ENCODE measurements at places on chromosomes 4 and X.

- no peak overlapping the region for H3K4me3 ChIP-seq
- no peaks in the 10 kb centered on the region for H3K4me1 ChIP-seq
- H3K27ac ChIP-seq, result no peak overlapping the region
- DNase-seq, result no peak
Measured at GRCh38 chr4:180650273-180650672, 1592.9 kb upstream of the TENM3 start.

DNA sequence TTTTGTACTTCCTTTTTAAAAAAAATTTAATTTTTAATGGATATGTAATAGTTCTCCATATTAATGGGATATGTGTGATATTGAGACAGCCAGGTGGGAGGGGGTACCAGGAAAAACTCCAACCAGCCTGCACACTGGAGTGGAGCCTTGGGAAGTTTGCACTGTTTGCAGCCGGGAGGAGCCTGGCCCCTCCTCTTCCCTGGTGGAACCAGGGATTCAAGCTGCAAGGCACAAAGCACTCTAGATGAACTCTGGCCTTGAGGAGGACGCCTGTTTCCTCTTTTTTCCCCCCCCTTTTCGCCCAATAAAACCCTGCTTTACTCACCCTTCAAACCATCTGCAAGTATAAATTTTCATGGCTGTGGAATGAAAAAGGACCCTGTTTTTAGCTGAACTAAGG lies 48.2 kb upstream of the GC start:
- H3K4me3 ChIP-seq, result no peak overlapping the region
- no peak overlapping the region for H3K27ac ChIP-seq
- DNase-seq, result no peak
- no peaks in the 10 kb centered on the region for H3K4me1 ChIP-seq
- H3K27me3 ChIP-seq, result peaks cover 3% of the 10 kb centered on the region

DNA sequence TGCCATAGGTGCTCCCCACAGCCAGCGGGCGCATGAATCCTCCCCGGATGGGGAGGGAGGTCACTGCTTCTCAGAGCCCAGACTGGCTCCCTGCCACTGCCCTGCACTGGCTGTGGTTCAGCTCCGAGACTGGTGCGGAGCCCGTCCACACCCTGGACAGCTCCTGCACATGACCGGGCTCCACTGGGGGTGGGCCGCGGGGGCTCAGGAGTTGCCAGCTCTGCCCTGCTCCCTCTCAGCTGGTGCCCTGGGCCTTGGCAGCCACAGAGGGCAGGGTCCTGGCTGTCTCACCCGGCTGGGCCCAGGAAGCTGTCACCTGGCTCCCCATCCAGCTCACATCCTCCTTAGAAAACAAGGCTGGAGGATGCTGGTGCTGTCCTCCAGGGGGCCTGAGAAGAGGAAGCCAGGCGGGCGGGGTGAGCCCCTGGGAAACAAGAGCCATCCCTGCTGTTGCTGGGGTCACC lies 64.9 kb upstream of the ADRA2C start:
- no peak for DNase-seq
- H3K4me1 ChIP-seq, result no peaks in the 10 kb centered on the region
- peaks cover 2% of the 10 kb centered on the region for H3K27me3 ChIP-seq
- no peak overlapping the region for H3K4me3 ChIP-seq

DNA sequence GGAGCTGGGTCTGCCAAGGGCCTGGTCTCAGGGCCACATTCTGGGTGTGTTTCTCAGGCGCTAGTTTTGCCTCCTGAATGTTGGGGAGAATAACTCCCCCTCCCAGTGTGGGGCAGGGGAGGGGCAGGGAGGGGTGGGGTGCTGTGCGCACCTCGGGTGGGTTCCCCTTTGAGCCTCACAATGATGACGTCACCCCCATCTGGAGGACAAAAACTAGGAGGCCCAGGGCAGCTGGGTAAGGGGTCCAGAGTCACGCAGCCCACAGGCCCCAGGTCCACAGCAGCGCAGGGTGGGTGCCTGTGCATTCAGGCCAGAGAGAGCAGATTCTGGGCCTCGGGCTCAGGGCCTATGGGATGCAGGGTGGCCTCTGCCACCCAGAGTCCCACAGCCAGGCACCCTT lies 23.7 kb upstream of the HMX1 start:
- H3K27ac ChIP-seq, result no peak overlapping the region
- no peak overlapping the region for H3K4me3 ChIP-seq
- H3K36me3 ChIP-seq, result peaks cover 2% of the 10 kb centered on the region
- peaks cover 28% of the 10 kb centered on the region for H3K27me3 ChIP-seq

DNA sequence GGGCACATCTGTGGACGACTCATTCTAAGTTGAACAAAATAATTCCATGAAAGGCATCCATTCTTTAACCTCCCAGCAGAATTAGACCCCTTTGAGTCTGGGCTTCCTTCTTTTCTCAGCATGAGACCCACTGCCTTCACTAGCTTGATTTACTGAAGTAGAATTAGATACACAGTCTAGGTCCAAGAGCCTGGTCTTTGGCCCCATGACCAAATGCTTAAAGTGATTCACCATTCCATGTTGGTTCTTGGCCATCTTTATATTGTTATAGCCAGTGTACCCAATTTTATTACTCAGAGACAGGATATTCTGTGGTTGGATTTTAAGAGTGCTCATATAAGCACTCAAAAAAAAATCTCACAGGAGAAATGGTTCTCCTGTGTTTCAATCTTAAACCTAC lies 155.3 kb upstream of the GPC4 start:
- DNase-seq, result no peak
- H3K27me3 ChIP-seq, result no peaks in the 10 kb centered on the region
- no peak overlapping the region for H3K27ac ChIP-seq
- no peaks in the 10 kb centered on the region for H3K36me3 ChIP-seq
- H3K4me1 ChIP-seq, result peaks cover 9% of the 10 kb centered on the region

GRCh38 chrX:69257499-69258127 lies 92.4 kb upstream of the PJA1 start:
- H3K4me3 ChIP-seq, result no peak overlapping the region
- DNase-seq, result no peak
- H3K36me3 ChIP-seq, result no peaks in the 10 kb centered on the region
- peaks cover under 1% of the 10 kb centered on the region for H3K27me3 ChIP-seq
- H3K27ac ChIP-seq, result no peak overlapping the region

- peaks cover 6% of the 10 kb centered on the region for H3K27me3 ChIP-seq
- peaks cover 14% of the 10 kb centered on the region for H3K4me1 ChIP-seq
- no peak overlapping the region for H3K27ac ChIP-seq
Measured at GRCh38 chr4:87848622-87849351, 16.0 kb downstream of the MEPE start.

GRCh38 chr4:83712890-83713289 lies 177.0 kb downstream of the GPAT3 start:
- no peak for DNase-seq
- H3K4me1 ChIP-seq, result no peaks in the 10 kb centered on the region
- peaks cover 11% of the 10 kb centered on the region for H3K27me3 ChIP-seq
- no peaks in the 10 kb centered on the region for H3K36me3 ChIP-seq

- no peak for DNase-seq
- H3K36me3 ChIP-seq, result no peaks in the 10 kb centered on the region
- no peak overlapping the region for H3K4me3 ChIP-seq
- H3K27ac ChIP-seq, result no peak overlapping the region
- H3K4me1 ChIP-seq, result no peaks in the 10 kb centered on the region
- peaks cover 8% of the 10 kb centered on the region for H3K27me3 ChIP-seq
Measured at GRCh38 chrX:30504309-30504708, 73.3 kb downstream of the TASL start.

GRCh38 chrX:108420481-108420880 lies 17.7 kb downstream of the COL4A6 start:
- DNase-seq, result no peak
- no peak overlapping the region for H3K4me3 ChIP-seq
- H3K4me1 ChIP-seq, result peaks cover 21% of the 10 kb centered on the region
- H3K36me3 ChIP-seq, result no peaks in the 10 kb centered on the region

DNA sequence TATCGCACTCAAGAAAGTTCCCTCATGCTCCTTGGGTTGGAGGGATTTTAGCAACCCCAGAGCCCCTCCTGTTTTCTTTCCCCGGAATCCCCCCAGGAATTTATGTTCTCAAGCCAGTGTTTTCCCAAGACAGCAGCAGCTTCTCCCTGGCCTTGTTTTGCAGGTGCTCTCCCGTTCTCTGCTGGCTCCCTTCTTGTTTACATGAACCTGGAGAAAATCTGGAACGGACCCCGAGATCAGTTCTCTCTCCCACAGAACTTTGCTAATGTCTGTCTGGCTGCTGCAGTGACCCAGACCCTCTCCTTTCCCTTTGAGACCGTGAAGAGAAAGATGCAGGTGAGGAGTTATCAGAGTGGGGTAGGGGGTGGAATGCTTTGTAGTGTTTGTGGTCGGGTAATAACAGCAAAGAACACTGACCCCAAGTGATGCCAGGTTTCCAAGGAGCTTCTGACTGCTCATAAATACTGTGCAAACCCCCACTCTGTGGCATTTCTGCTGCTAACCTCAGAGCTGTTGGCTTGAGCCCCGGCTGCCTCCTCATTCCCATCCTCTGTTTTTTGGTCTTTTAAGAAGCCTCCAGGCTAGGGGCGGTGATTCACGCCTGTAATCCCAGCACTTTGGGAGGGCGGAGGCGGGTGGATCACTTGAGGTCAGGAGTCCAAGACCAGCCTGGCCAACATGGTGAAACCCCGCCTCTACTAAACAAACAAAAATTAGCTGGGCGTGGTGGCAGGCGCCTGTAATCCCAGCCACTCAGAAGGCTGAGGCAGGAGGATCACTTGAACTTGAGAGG lies 11.1 kb downstream of the SLC25A43 start:
- H3K27me3 ChIP-seq, result no peaks in the 10 kb centered on the region
- peak overlapping the region; percentile 78 for H3K27ac ChIP-seq
- H3K4me3 ChIP-seq, result no peak overlapping the region
- no peak for DNase-seq
- peaks cover 9% of the 10 kb centered on the region for H3K36me3 ChIP-seq

DNA sequence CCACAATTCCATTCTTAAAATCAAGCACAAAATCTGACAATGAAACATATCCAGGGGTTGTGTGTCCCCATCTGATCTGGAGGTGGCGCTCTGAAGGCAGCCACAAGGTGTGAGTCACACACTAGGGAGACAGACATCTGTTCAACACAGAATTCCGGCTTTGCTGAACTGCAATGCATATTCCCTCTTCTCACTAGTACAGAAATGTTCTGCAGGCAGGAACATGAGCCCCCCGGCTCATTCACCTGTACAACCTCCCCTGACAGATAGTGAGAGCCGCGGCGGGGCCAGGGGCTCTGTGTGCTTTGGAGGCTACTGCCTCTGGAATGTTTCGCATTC lies 41.9 kb downstream of the WDR1 start:
- H3K4me3 ChIP-seq, result no peak overlapping the region
- peaks cover 14% of the 10 kb centered on the region for H3K4me1 ChIP-seq
- H3K27me3 ChIP-seq, result no peaks in the 10 kb centered on the region
- DNase-seq, result no peak

DNA sequence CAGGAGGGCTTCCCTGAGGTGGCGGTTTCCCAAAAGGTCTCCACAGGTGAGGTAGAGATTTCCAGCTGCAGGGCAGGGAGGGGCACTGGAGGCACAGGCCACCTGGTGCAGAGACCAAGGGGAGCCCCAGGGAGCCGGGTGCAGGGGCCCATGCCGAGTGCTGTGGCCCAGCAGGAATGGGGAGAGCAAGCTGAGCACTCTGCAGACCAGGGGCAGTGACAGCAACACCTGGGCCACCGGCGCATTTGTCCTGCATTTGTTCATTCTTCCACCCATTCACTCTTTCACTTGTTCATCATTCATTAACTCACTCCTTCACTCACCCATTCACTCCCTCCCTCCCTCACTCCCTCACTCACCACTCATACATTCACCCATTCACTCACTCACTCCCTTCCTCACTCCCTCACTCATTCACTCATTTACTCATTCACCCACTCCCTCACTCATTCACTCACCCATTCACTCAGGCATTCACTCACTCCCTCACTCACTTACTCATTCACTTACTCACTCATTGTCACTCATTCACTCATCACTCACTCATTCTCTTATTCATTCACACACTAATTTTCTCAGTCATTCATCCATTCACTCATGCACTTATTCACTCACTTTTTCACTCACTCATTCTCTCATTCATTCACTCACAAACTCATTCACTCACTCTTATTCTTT lies 16.3 kb downstream of the CPZ start:
- no peak overlapping the region for H3K27ac ChIP-seq
- DNase-seq, result no peak
- H3K4me1 ChIP-seq, result no peaks in the 10 kb centered on the region
- peaks cover 7% of the 10 kb centered on the region for H3K27me3 ChIP-seq
- no peak overlapping the region for H3K4me3 ChIP-seq

- H3K36me3 ChIP-seq, result no peaks in the 10 kb centered on the region
- peaks cover 4% of the 10 kb centered on the region for H3K27me3 ChIP-seq
- H3K4me1 ChIP-seq, result no peaks in the 10 kb centered on the region
- H3K27ac ChIP-seq, result no peak overlapping the region
- DNase-seq, result no peak
- H3K4me3 ChIP-seq, result no peak overlapping the region
Measured at GRCh38 chr4:79426989-79427388, 19.0 kb upstream of the GK2 start.

- no peaks in the 10 kb centered on the region for H3K36me3 ChIP-seq
- H3K27ac ChIP-seq, result no peak overlapping the region
- no peaks in the 10 kb centered on the region for H3K27me3 ChIP-seq
- peaks cover 11% of the 10 kb centered on the region for H3K4me1 ChIP-seq
- no peak overlapping the region for H3K4me3 ChIP-seq
Measured at GRCh38 chrX:154654372-154654771, 993 bp upstream of the CTAG2 start.

DNA sequence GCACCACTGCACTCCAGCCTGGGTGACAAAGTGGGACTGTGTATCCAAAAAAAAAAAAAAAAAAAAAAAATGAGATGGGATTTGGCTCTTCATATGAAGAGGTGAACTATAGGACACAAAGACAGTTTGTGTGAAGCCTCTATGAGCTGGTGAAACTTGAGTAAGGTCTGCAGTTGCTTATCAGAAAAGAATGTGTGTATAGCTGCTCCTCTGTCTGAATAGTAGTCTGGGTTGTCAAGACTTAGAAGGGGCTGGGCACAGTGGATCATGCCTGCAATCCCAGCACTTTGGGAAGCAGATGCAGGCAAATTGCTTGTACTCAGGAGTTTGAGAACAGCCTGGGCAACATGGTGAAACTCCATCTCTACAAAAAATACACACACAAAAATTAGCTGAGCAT lies 82.8 kb downstream of the ARSF start:
- H3K27me3 ChIP-seq, result no peaks in the 10 kb centered on the region
- no peak overlapping the region for H3K4me3 ChIP-seq
- DNase-seq, result no peak
- no peaks in the 10 kb centered on the region for H3K36me3 ChIP-seq
- peaks cover 11% of the 10 kb centered on the region for H3K4me1 ChIP-seq

DNA sequence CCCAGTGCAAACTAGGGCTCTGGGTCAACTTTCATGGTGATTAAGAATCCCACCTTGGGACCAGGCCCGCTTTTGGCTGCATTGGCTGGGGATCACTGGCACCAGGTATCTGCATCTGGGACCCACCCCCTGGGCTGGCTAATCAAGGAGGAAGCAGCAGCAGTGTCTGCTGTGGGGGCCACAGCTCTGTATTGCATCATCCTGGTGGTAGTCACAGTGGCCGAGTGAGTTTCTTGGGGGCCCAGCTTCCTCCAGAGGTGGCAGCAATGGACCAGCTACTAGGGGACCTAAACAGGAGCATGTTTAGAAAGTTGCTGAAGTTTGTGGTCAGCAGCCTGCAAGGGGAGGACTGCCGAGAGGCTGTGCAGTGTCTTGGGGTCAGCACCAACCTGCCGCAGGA lies 15.7 kb downstream of the LNX1 start:
- no peaks in the 10 kb centered on the region for H3K27me3 ChIP-seq
- no peak overlapping the region for H3K4me3 ChIP-seq
- H3K36me3 ChIP-seq, result no peaks in the 10 kb centered on the region
- peaks cover 28% of the 10 kb centered on the region for H3K4me1 ChIP-seq
- no peak for DNase-seq
- no peak overlapping the region for H3K27ac ChIP-seq

- DNase-seq, result no peak
- no peak overlapping the region for H3K4me3 ChIP-seq
- H3K27me3 ChIP-seq, result no peaks in the 10 kb centered on the region
- peaks cover 3% of the 10 kb centered on the region for H3K4me1 ChIP-seq
- H3K36me3 ChIP-seq, result no peaks in the 10 kb centered on the region
Measured at GRCh38 chr4:109921384-109921808, 8.7 kb downstream of the EGF start.

All from osteocyte (in vitro differentiated cells).